ENCODE measurements at places on chromosomes 1 and 21. TPM values are rescaled to one million over a fixed set of nuclear protein-coding genes. Genes with fewer than 3 reads are reported as not detected.

The SH2D1B gene
- 0.16 TPM for total RNA-seq

GRCh38 chr1:202124142-202124541 is 1.4 kb downstream of the GPR37L1 start:
- no peak for DNase-seq

DNA sequence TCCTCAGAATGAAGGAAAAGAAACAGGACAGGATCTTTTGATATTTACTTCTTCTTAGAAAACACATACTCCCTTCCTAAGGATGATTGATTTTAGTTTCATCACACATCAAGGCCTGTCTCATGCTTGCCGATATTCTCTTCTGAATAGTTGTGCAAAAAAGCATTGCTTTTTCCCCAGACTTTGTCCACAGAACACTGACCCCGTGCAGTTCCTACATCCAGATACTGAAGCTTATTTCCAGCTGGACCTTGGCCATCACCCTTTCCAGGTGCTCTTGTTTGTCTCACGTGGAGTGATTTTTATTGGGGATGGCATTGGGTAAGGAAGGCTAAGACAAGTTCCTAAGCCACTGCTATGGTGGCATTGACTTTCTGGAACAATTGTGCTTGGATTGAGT is 197.3 kb upstream of the HOOK1 start:
- DNase-seq = no peak

DNA sequence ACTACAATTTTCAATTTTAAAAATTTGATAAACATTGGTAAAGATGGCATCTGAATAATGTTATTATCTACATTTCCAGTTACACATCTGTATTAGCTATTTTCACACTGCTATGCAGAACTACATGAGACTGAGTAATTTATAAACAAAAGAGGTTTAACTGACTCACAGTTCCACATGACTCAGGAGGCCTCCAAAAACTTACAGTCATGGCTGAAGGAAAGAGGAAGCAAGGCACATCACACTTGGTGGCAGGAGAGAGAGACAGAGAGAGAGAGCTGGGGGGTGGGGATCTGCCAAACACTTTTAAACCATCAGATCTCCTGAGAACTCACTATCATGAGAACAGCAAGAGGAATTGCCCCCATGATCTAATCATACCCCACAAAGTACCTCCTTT is 850.0 kb downstream of the LTN1 start:
- no peak for DNase-seq

The PLA2G2C gene
- total RNA-seq = not detected

The TAF13 gene
- 35.9 TPM for total RNA-seq

The CR1 gene
- 0.59 TPM for total RNA-seq

DNA sequence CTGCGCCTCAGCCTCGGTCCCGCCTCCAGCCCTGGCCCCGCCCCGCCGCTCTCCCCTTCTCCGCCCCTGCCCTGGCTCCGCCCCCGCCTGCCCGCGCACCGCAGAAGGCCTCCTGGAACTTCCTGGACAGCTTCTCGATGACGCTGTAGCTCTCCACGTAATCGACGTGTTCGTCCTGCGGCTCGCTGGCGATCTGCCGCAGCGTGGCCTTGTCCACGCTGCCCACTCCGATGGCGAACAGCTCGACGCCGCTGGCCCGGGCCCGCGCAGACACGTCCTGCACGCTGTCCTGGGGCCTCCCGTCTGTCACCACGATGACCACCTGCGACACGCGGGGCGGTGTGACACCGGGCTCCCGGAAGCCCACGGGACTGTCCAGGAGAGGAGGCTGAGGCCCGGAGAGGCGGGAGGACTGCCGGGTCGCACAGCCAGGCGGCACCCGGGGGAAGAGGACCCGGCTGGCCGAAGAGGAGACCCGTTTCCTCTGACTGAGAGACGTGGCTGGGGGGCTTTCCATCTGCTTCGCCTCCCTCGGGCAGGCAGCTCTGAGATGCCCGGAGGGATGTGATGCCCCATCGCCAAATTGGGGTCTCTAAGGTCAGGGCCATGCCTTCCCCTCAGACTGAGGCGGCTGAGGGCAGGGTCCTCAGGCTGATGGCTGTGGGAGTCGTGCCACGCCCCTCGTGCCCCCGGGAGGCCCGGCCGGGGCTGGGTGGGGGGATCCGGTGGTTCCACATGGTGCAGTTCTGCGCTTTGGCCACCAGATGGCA is 4.6 kb downstream of the MATN1 start:
- DNase-seq = peak; percentile 97

The GUCA2A gene
- not detected for total RNA-seq

DNA sequence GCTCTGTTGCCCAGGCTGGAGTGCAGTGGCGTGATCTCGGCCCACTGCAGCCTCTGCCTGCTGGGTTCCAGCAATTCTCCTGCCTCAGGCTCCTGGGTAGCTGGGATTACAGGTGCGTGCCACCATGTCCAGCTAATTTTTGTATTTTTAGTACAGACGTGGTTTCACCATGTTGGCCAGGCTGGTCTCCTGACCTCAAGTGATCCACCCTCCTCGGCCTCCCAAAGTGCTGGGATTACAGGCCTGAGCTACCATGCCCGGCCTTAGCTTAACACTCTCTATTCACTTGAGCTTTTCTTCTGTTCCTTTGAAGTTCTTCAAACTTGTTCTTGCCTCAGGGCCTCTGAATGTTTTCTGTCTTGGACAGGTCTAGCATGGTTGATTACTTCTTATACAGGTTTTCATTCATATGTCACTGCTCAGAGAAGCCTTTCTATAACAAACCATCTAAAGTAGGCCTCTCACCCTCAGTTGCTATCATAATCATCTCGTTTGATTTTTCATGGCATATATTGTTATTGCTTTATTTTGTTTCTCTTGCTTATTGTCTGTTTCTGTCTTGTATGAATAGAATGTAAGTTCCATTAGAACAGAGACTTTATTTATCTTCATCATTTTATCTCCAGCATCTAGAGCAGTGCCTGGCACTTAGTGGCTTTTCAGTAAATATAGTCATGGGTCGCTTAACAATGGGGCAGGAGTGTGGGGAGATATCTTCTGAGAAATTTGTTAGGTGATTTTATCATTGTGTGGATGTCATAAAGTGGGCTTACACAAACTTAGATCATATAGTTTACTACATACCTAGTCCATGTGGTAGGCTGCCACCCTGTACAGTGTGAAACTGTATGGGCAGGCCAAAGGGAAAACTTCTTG is 12.1 kb downstream of the OSBPL9 start:
- no peak for DNase-seq

The RGS1 gene
- total RNA-seq = 24.7 TPM

DNA sequence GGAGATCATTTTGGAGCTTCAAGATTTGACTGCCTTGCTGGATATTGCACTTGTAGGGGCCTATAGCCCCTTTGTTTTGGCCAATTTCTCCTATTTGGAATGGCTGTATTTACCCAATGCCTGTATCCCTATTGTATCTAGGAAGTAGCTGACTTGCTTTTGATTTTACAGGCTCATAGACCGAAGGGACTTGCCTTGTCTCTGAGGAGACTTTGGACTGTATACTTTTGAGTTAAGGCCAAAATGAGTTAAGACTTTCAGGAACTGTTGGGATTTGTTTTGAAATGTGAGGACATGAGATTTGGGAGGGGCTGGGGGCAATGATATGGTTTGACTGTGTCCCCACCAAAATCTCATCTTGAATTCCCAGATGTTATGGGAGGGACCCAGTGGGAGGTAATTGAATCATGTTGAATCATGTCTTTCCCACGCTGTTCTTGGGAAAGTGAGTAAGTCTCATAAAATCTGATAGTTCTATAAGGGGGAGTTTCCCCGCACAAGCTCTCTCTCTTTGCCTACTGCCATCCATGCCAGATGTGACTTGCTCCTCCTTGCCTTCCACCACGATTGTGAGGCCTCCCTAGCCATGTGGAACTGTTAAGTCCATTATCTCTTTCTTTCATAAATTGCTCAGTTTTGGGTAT is 276.1 kb downstream of the LMX1A start:
- no peak for DNase-seq

DNA sequence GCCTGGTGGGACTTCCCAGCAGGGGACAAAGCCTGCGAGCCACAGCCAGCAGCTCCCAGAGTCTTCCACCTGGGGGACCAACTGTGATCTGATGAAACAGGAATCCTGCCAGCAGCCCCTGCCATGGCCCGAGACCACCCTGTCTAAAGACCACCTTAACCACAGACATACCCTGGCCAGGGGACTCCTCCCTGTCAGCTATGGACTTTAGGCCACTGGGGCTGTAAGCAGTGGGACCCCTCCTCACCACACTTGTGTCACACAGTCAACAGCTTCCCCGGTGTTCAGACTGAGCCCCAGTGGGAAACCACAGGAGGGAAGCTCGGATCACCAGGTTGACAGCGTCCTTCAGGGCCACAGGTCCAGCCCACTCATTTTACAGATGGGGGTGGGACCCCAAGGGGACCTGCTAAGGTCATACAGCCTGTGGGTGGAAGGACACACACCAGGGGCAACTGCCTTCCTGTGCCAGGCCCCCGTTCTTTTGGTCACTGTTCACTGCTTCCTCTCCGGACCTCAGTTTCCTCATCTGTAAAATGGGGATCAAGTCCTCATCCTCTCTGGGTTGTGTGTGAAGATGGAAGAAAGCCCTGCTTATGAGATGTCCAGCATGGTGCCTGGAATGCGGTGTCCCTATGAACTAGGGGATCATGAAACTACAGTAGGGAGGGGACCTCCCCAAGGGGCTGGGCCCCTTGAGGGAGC is 11.4 kb downstream of the EPHA2 start:
- no peak for DNase-seq

DNA sequence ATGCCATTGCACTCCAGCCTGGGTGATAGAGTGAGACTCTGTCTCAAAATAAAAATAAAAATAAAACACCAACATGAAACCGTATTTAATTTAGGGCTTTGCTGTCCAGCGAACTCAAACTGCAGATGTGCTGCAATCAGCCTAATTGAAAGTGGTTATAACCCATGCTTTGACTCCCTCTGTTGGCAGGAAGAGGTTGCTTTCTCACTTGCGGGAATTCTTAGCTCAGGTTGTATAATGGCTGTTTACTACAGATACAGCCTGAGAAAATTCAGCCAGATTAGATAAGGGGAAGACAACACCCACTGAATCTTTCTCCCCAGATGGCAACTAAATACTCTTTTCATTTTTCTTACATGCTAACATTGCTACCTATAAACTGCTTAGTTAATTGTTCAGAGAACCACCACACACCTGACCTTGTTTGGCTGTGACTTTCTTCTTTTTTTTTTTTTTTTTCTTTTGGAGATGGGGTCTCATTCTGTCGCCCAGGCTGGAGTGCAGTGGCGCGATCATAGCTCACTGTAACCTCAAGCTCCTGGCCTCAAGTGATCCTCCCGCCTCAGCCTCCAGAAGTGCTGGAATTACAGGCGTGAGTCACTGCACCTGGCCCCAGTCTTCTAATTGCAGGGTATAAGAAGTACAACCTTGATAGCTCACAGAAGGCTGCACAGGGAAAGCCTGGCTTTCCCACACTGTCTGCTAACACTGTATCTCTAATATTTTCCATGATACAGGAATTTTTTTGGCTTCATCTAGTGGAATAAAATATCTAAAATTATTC is 34.6 kb downstream of the DNTTIP2 start:
- no peak for DNase-seq

- DNase-seq = no peak
These were observed 1650.9 kb downstream of the BRINP3 start for GRCh38 chr1:188826800-188827199.

Data from right atrium auricular region (tissue), 2 donors.